ENCODE measurements at places on chromosomes 1 and 21.

DNA sequence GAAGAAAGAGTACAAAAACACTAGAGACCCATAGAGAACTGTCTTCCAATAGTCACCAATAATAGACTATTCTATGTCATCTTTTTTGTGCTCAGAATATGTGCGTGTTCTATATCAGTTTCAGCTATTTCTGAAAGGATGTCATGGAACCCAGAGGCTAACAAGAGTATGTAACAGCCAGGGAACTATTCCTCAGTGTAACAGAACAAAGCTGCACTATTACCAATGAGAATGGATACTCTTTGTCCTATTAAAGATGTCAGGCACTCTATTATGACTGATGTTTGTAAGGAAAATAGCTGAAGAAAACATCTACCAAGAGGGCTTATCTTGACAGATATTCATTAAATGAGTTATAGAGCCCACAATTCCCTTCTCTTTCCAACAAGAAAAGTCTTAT is 8.6 kb upstream of the LRRC8C start:
- no peak for DNase-seq

- DNase-seq, result no peak
Measured at GRCh38 chr1:246566813-246567645, 773 bp downstream of the CNST start.

- no peak for DNase-seq
Measured at GRCh38 chr21:25556091-25556490, 51.2 kb downstream of the MRPL39 start.

DNA sequence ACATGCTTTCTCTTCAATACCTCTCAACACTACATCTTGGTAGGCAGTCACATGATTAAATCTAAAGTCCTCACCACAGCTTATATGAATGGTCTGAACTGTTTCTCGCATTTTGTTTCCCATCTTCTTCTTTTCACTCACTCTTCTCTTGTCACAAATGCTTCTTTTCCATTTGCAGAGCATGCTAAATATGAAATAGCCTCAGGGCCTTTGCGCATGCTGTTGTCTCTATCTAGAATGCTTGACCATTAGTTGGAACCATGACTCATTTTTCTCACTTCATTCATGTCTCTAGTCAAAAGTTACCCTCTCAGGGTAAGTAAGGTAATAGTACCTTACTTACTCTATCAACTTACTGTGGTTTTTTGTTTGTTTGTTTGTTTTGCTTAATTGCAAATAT is 239.7 kb downstream of the PTPRC start:
- DNase-seq, result no peak

GRCh38 chr1:163436140-163436812 is 114.5 kb downstream of the NUF2 start:
- DNase-seq, result no peak

DNA sequence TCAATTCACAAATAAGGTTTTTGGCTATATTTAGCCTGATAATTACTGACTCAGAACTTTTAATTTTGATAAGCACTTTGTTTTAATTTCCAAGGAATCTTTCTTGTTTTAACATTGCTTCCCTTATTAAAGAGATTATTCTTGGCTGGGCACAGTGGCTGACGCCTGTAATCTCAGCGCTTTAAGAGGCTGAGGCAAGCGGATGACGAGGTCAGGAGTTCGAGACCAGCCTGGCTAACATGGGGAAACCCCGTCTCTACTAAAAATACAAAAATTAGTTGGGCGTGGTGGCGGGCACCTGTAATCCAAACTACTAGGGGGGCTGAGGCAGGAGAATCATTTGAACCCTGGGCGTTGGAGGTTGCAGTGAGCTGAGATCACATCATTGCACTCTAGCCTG is 13.8 kb downstream of the ALG14 start:
- no peak for DNase-seq

GRCh38 chr1:226942392-226942791 is 2.3 kb downstream of the COQ8A start:
- no peak for DNase-seq

- no peak for DNase-seq
Measured at GRCh38 chr1:23825762-23826522, 713 bp upstream of the HMGCL start.

DNA sequence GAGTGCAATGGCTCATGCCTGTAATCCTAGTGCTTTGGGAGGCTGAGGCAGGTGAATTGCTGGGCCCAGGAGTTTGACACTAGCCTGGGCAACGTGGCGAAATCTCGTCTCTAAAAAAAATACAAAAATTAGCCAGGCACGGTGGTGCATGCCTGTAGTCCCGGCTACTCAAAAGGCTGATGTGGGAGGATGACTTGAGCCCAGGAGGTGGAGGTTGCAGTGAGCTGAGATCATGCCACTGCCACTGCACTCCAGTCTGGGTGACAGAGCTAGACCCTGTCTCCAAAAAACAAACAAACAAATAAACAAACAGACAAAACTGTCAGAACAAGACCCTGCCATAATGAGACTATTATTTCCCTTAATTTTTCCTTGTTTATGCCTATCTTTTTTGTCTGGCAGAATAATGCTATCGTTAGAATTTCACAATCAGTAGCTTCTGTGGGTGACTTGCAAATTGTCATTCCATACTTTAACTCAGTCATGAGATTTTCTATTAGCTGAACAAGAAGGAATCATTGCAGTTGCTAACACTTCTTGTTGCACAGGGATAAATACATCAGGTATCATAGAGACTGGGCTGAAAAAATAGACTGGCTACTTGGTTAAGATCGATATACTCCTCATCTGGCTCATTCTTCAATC is 7.5 kb upstream of the THEM4 start:
- DNase-seq, result no peak

DNA sequence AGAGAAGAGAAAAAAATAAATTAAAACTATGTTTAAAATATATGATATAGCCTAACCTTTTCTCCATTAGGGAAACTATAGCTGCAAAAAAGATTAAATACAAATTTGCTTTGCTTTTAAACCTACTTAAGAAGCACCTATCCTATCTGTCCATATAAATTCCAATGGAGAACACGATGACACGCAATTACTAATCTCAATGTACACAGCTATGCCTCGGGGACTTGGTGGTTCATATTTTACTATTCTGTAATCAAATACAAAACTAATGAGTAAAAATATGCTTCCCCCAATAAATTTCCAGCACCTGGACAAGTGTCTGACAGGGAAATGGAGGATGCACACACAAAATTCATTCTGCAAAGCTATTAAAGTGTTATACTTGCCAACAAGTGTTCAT is 386.4 kb downstream of the LMO4 start:
- no peak for DNase-seq

- no peak for DNase-seq
Measured at GRCh38 chr21:45278156-45278911, 9.4 kb downstream of the POFUT2 start.

DNA sequence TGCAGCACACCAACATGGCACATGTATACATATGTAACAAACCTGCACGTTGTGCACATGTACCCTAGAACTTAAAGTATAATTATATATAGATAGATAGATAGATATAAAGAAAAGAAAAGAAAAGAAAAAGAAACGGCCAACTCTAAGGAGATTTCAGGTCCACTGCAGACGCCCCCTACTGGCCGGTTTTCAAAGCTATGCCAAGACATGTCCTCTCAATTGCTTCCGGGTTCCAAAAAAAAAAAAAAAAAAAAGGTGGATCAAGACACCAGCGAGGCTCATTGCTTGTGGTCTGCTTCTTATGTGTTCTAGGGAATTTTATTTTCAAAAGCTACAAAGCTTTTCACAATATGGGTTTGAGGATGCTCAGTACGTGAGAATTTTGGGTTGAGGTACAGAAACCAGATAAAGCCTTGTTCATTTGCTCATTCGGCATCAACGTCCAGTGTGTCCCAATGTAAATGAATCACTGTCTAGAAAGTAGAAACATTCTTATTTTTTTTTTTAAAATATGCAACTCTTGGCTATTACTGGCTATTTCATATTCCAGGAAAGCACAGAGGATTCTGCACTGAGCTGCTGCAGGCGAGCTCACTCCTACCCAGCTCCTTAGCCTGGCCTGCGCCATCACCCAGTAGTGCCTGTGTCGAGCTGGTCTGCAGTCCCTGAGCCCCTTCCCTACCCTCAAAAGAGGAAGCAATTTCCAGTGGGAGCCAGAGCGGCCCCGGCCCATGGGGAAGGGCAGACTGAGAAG is 643.0 kb downstream of the KIF26B start:
- no peak for DNase-seq

- DNase-seq, result peak; percentile 42
Measured at GRCh38 chr1:150066838-150067183, 765 bp upstream of the VPS45 start.

DNA sequence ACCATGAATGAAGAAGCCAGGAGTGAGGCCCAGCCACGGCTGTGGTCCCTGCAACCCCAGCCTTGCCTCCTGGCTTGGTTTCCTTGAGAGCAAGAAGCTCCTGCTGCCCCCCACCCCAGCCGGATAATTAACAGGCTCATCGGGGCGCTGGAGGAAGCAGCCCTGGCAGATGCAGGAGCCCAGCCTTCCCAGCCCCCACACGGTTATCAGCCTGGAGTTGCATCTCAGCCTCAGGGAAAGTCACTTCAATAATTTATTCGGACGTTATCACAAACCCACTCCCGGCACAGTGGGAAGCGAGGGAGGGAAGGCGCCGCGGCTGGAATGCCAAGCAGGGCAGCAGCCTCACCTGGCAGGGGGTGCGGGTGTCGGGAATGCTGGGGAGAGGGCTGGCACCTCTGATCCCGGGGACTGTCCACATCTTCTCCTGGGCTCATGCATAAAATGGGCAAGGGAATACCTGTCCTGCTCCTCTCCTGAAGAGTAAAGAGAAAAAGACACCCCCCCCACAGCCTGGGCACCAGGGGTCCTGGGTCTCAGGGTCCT is 43.3 kb upstream of the LRP8 start:
- no peak for DNase-seq

- DNase-seq, result no peak
Measured at GRCh38 chr1:15028102-15028501, 125.4 kb upstream of the TMEM51 start.

- DNase-seq, result no peak
Measured at GRCh38 chr1:155706139-155706538, 17.2 kb downstream of the DAP3 start.

DNA sequence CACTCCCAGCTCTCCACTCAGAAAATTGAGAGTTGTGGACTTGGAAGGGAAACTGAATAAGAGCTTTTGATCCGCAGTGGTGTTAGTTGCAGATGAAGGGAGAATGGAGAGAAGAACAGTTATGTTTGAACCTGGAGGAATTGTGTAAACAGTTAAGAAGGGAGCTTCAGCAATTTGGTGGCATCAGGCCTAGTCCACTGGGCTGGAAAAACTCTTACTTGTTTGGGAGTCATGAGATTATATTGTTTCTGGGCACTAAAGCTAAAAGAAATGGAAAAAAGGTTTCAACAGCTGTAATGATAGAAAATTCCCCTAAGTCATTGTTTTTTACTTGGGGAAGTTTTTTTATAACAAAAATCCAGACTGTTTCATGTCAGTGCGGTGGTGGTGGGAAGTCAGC is 256.1 kb upstream of the C1orf87 start:
- DNase-seq, result no peak

DNA sequence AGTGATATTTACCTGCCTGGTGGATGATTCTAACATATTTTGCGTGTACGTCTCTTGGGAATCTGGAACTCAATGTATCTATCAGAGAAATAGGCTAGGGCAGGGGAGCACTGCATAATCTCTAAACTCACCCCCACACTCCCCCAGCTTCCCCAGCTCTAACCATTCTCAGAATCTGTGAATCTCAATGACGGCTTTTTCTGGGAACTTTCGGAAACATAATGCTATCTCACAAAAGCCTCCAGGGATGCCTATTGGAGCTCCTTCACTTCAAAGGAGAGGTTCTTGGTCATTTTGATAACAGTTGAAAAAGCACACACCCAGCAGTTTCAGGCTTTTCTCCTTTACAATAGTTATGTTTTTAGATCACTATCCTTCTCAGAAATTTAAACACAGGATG is 113.8 kb upstream of the MAGI3 start:
- no peak for DNase-seq

- DNase-seq, result no peak
Measured at GRCh38 chr1:96880626-96881025, 159.0 kb downstream of the PTBP2 start.

DNA sequence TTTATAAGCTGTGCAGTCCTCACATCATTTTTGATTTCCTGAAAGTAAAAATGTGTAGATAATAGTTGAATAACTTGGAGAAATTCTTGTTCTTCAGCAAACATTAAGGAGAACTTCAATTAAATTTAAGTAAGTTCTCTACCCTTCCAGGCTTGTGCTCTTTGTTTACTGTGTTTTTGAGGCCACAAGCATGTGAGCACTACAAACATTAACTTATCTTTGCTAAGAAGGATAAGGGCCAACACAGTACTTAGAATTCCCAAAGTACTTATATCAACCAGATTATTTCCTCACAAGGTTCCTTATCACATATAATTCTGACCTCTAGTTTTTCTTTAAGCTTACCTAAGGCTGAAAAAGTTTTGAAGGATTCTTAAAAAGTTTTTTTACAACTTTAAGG is 24.7 kb upstream of the RWDD3 start:
- DNase-seq, result no peak

DNA sequence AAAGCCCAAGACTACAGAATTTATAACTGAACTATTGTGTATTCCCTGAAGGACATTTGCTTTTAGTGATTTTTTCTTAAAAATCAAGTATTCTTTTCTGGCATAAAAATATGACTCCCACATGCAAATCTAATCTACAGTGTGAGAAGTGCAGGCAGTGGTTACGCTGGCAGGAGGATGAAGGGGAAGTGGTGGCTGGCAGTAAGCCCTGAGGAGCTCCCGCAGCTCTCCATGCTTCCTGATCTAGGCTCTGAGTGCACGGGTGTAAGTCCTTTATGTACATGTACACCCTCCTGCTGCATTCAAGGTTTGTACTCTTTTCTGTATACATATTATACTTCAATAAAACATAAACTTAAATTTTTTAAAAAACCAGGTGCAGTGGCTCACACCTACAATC is 67.5 kb upstream of the PRDX6 start:
- DNase-seq, result no peak

- DNase-seq, result no peak
Measured at GRCh38 chr1:178237121-178237520, 143.2 kb downstream of the RASAL2 start.

GRCh38 chr1:8643542-8644536 is 173.6 kb downstream of the RERE start:
- DNase-seq, result no peak

GRCh38 chr1:205262731-205263171 is 35.0 kb downstream of the TMCC2 start:
- no peak for DNase-seq

DNA sequence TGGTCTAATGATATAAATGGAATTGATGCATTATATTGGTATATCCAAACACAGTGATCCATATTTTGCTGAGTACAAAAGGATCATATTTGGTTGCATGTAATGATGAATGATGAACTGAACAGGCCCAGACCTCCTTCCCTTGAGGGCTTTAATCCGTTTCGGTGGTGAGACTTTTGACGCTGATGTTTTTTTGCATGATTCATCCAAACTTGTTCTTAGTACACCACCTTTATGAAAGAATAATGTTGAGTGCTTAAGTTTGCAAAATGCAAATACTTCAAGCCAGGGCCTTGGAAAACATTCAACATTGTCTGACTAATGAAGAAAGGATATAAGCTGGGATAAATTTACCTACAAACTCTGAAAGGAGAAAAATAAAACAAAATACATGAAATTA is 19.2 kb downstream of the HOOK1 start:
- DNase-seq, result no peak

- no peak for DNase-seq
Measured at GRCh38 chr1:47491341-47491753, 53.5 kb downstream of the FOXD2 start.
